ENCODE measurements at places on chromosomes 5 and 9.

DNA sequence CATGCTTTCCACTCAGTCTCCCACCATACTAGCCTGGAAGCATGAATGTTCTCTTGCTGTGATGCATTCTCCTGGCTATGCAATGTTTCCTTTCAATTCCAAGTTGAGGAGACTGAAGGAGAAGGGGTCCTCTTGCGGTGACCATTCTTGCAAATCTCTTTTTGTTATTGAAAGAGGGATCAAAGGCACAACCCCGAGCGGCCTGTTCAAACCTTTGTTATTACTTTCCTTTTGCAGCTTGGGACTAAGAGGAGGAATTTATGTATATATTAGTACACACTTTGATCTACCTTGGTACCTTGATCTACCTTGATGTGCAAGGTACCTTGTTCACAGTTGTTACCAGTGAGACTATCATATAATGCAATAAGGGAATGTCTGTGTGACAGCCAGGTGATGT lies 147.3 kb downstream of the KCTD16 start:
- DNase-seq, result no peak

DNA sequence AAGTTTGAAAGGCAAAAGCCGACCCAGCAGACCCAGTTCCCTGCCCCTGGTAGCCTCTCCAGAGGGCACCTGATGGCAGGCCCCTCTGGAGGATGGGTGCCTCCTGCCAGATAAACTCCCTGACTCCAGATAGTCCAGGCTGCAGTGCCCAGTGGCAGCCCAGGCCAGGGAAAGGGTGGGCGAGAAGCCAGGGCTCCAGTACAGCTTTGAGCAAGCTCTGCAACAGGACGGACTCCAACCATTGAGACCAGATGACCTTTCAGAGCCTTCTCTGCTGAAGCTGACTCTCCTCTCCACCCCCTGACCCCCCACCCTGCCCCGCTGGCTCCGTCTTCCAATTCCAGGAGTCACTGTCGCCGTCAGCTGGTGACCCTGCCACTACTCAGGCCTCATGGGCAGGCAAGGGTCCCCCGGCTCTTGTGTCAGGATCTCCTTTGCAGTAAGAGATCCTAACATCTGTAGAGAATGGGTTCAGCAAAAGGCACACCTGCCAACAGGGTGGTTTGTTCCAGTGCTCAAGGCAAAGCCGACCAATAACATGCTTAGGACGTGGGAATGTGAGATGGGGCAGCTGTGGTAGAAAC lies 15.5 kb upstream of the FCN1 start:
- DNase-seq, result no peak

- no peak for DNase-seq
These were observed 97.8 kb downstream of the TSSK1B start for GRCh38 chr5:113336975-113337374.

DNA sequence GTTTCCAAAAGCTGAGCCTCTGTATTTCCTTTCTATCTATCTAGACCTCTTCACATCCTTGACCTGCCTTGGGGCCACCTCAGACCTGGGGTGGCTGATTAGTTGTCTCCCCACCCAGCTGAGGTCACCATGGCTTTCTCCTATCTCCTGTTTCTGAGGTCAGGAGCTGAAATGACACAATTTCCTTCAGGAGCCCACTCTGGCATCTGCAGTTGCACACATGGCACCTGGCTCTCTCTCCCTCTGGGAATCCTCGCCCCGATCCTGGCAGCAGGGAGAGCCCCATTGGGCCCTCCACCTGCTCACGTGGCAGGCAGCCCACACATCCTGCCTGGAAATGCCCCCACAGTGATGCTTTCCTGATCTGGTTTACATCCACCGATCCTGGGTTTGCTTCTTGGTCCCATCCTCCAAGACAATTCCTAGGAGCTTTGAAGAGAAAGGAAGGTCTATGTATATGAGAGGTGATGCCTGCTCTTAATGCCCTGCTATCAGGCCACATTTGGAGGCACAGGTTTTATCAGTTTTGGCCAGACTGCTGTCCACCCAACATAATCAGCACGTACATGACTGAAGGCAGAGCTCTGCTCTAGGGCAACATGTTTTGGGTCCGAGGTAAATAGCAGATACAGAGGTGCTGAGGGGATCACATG lies 53.7 kb downstream of the MARCHF3 start:
- DNase-seq, result no peak

- DNase-seq, result no peak
These were observed 3.7 kb downstream of the SYK start for GRCh38 chr9:90805006-90805996.

DNA sequence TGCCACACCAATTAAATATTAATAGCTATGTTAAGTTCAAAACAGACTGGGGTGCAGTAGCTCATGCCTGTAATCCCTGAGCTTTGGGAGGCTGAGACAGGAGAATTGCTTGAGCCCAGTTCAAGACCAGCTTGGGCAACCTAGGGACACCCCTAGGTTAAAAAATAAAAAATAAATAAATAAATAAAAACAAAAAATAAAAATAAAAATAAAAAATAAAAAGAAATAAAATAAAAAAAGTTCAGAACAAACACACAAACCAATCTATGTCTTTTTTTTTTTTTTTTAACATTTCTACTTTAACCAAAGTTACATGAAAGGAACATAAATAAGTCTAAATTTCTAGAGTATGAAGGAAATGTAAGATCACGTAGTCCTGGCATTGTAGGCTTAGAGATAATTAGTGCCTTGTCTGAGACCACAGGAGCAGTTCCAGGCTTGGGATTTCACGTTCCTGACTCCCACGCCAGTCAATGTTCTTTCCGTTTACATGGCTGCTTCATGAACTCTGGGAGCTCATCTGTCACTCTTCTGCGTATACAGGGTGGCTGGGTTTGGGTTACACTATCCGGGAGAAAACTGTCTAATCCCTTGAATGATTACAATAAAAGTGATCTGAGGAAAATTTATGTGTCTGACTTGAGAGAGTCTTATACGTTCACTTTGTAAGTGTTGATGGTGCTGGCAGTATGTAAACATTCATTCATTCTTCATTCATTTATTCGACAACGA lies 85.2 kb downstream of the KIAA1958 start:
- DNase-seq, result no peak

- no peak for DNase-seq
These were observed 45.3 kb downstream of the SYK start for GRCh38 chr9:90846770-90847419.

- no peak for DNase-seq
These were observed 78.7 kb upstream of the SMIM23 start for GRCh38 chr5:171706736-171707441.

GRCh38 chr5:97628807-97629206 lies 445.8 kb upstream of the RIOK2 start:
- DNase-seq, result no peak

- DNase-seq, result no peak
These were observed 127.8 kb downstream of the PCSK5 start for GRCh38 chr9:76018235-76018634.

GRCh38 chr9:124428751-124429529 lies 13.7 kb upstream of the PSMB7 start:
- no peak for DNase-seq

GRCh38 chr9:109872901-109873300 lies 92.9 kb downstream of the PALM2AKAP2 start:
- DNase-seq, result no peak

DNA sequence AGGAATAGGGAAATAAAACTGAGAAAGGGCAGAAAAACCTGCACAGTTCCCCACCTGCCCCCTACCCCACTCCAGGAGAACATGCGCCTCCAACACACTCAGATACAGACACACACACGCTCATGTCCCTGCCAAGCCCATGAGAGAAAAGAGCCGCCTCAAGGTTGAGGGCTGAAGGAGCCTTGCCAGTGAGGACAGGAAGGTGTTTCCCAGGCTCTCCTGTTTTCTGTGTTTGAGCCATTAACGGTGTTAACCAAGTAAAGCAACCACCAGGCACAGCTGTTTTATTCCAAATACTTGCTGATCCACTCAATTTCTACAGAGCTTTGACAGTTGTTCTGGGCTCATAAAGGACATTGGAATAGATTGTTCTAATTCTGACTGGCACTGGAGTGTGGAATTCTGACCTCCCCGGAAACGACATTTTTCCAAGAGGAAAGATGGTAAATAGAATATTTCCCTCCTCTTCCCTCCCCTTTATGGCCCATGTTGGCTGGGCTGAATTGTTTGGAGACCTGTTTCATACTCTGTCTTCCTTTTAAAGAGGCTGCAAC lies 238.0 kb downstream of the DMAC1 start:
- DNase-seq, result no peak

GRCh38 chr9:101167490-101168134 lies 139.1 kb downstream of the PLPPR1 start:
- no peak for DNase-seq

GRCh38 chr5:73544429-73545402 lies 20.7 kb downstream of the ANKRA2 start:
- no peak for DNase-seq
